Thymus (tissue), 14 donors: ENCODE measurements at places on chromosomes 1 and 21. TPM values are rescaled to one million over a fixed set of nuclear protein-coding genes. Genes with fewer than 3 reads are reported as not detected.

GRCh38 chr1:208106218-208106617 lies 138.0 kb downstream of the PLXNA2 start:
- DNase-seq, result no peak

GRCh38 chr1:73066866-73067265 lies 784.5 kb upstream of the NEGR1 start:
- no peak for DNase-seq

DNA sequence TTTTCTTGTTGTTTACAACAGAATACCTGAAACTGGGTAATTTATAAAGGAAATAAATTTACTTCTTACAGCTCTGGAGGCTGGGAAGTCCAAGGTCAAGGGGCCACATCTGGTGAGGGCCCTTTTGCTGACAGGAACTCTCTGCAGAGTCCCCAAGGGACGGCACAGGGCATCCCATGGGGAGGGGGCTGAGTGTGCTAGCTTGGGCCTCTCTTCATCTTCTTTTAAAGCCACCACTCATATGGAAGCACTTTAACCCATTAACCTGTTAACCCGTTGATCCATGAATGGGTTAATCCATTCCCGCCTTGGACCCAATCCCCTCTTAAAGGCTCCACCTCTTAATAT lies 76.3 kb downstream of the OBSCN start:
- no peak for DNase-seq

GRCh38 chr21:38802050-38803026 lies 3.4 kb upstream of the ETS2 start:
- DNase-seq, result no peak

DNA sequence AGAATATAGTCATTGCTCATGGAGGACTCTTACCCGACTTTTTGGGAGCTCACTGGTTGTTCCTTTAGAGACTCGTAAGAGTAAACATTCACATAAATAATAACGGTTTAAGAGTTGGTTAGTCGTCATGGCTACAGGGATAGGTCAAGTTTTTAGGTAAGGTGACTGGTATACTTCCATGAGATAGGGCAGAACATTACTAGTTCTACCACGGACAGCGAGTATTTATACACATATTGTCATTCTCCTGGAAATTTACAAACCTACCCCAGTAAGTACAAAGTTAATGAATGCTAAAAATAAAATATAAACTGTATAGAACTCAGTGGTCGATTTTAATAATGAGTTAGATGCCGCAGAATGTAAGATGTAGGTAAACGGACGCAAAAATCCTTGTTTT lies 1.2 kb upstream of the RYR2 start:
- DNase-seq, result no peak

DNA sequence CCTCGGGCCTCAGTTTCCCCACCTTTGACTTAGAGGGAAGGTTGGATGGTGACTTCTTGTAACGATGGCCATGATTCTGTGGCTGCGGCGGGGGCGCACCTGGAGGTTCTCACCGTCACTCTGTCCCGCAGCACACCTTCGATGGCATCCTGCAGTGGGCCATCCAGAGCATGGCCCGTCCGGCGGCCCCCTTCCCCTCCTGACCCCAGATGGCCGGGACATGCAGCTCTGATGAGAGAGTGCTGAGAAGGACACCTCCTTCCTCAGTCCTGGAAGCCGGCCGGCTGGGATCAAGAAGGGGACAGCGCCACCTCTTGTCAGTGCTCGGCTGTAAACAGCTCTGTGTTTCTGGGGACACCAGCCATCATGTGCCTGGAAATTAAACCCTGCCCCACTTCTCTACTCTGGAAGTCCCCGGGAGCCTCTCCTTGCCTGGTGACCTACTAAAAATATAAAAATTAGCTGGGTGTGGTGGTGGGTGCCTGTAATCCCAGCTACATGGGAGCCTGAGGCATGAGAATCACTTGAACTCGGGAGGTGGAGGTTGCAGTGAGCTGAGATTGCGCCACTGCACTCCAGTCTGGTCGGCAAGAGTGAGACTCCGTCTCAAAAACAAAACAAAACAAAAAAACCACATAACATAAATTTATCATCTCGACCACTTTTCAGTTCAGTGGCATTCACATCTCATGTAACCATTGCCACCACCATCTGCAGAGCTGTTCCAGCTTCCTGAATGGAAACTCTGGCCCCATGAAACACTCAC lies 2.1 kb upstream of the PFKL start:
- DNase-seq, result peak; percentile 47

DNA sequence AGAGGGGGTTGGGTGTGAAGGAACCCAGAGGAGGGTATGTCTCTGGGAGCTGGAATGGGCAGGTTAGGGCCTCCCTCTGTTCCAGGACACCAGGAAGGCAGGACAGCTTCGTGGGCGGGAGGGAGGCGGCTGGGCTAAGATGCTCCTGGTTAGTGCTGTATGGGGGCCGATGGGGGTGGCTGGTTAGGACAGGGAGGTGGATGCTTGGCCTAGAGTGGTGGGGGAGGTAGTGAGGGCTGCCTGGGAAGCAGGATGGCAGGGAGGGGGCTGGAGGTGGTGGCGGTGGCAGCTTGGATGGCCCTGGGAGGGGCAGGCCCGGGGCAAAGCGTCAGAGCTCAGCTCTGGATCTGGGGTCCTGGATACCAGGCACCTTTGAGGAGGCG lies 6.2 kb upstream of the MMP23B start:
- no peak for DNase-seq

- no peak for DNase-seq
Measured at GRCh38 chr1:194277927-194278326, 1091.5 kb upstream of the B3GALT2 start.

DNA sequence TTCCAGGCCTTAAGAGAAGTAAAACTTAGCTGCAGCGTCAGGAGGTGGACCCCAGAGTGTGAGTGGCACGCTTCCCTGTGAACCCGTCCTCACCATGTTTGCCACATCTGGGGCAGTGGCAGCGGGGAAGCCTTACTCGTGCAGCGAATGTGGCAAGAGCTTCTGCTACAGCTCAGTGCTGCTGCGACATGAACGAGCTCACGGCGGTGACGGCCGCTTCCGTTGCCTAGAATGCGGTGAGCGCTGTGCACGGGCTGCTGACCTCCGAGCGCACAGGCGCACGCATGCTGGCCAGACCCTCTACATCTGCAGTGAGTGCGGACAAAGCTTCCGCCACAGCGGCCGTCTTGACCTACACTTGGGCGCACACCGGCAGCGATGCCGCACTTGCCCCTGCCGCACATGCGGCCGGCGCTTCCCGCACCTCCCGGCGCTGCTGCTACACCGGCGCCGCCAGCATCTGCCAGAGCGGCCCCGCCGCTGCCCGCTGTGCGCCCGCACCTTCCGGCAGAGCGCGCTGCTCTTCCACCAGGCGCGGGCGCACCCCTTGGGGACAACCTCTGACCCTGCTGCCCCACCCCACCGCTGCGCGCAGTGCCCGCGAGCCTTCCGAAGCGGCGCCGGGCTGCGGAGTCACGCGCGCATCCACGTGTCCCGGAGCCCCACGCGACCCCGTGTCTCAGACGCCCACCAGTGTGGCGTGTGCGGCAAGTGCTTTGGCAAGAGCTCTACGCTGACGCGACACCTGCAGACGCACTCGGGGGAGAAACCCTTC lies 9.3 kb downstream of the ZNF672 start:
- DNase-seq, result no peak

GRCh38 chr1:20290624-20291597 lies at the start of gene VWA5B1:
Gene VWA5B1 (plus strand): TSS chr1:20290875. CDS start chr1:20310602, 19,727 bp downstream.
- no peak for DNase-seq

GRCh38 chr1:94884507-94884906 lies 42.4 kb downstream of the CNN3 start:
- DNase-seq, result no peak

DNA sequence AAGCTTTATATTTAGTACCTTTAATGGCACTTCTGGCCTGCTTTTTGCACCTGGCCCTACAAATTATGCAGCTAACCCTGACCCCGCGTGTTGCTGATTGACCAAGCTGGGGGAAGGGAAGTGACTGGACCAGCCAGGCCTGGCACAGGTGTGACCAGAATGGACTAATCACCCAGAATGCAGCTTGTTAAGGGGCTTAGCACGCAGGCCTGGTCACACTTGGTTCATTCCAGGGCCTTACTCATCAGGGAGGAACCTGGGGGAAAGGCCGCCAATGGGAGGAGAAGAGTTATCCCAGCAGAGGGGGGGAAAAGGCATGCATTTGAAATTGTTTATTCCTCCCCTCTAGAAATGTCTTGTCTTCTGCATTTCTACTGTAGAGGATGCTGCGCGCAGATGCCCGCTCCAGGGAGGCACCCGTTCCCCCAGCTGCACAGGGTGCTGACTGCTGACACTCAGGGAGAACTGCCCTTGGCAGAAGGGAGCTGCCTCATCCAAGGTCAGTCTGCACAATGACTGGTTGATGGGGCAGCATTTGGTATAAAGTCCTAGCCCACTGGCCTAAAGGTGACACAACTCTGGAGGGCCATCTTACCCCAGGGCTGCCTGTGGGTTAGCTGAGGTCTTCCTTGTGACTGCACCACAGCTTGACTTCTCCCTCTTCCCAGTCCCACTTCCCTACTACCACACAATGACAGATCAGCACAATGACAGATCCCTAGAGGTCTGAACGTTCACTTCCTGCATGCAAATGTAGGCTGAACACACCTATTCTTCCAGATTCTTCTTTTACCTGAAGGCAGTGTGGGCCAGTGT lies 29.0 kb downstream of the DHCR24 start:
- DNase-seq, result no peak

- DNase-seq, result no peak
Measured at GRCh38 chr21:46567348-46567747, 37.5 kb downstream of the S100B start.

DNA sequence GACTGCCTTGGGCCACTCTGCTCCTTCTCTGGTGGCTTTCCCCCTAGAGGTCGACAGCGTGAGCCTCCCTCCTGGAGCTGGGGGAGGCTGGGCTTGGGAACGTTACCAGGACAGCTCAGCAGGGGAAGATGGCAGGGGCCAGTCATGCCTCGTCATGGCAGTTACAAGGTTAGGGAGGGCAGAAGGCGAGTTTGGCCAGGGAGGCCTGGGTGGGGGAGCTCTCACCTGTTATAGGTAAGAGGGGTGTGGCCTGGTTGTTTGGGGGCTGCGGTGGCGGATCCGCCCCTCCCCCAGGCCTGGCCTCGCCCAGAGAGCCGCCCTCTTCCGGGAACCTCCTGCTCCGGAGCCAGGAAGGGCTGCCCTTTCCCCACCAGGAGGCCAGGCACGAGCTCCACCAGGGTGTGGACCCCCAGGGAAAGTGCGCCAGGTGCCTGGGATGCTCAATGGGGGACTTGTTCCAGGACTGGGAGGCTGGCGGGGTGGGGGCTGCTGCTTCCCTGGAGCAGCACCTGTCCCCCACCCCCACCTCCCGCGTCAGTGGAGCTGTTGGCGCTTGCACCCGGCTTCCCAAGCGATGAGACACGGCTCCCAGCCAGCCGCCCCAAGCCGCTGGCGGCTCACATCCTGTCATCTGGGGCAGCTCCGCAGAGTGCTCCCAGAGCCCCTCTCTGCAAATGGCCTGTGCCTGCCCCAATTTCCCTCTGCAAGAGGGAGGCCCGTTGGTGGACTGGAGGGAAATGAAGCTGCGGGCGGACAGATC lies 23.6 kb upstream of the PKP1 start:
- no peak for DNase-seq

- no peak for DNase-seq
Measured at GRCh38 chr1:168135116-168135920, 1.4 kb downstream of the GPR161 start.

DNA sequence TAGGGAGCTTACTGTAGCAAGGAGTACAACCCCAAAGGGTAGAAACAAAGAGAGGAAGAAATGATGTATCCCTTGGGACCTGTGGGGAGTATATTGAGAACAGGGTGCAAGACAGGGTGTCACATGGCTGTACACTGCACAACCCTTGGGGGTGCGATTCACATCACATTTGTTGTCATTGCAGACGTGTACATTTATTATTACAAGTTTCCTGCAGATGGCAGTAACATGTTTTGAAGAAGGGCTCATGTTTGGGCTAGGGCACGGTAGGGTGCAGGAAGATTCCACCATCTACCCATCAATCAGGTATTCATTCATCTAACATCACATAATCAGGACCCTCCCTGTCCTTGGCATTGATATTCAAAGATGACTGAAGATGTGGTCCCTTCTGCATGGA lies 62.5 kb downstream of the NDUFS5 start:
- no peak for DNase-seq

DNA sequence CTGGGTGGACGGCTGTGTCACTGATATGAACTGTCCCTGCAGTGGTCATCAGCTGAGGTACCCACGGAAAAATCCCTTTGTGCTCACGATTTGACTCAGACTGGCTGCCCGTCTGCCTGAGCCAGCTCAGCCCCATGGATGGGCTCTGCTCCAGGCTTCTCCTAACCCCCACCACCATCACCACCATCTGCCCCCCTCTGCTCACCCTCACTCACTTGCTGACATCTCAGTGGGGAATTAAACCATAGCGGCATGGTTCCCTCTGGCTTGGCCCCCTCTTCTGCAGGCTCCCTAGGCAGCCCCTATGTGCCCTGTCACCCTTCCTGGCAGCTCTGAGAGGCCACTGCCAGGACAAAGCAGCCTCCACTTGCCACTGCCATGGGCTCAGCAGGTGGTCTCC lies 17.3 kb downstream of the SLC6A9 start:
- DNase-seq, result no peak

DNA sequence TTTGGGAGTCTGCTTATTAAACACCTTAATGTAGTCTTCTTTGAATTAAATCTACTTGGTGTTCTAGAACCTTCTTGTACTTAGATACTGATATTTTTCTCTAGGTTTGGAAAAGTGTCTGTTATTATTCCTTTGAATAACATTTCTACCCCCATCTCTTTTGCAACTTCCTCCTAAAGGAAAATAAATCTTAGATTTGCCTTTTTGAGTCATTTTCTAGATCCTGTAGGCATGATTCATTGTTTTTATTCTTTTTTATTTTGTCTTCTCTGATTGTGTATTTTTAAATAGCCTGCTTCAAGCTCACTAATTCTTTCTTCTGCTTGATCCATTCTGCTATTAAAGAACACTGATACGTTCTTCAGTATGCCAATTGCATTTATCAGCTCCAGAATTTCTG lies 155.9 kb upstream of the NEGR1 start:
- DNase-seq, result no peak

The RNU1-1 gene
- total RNA-seq, result 17,380 TPM

The CCDC185 gene
- not detected for total RNA-seq

The AADACL4 gene
- total RNA-seq, result not detected

The CLCNKB gene
- total RNA-seq, result 0.05 TPM

The LRP8 gene
- total RNA-seq, result 4.5 TPM

The PLA2G2F gene
- total RNA-seq, result 0.47 TPM
